Activated gamma-delta T cell treated with anti-CD3 and anti-CD28 coated beads, Interleukin-2, amount 50 U/mL, for 16 hours (primary cell): ENCODE measurements at places on chromosomes 11 and 22.

GRCh38 chr11:78429660-78430059 lies 12.0 kb upstream of the GAB2 start:
- no peak for DNase-seq

GRCh38 chr11:32849761-32850160 lies 20.0 kb downstream of the PRRG4 start:
- DNase-seq, result no peak

GRCh38 chr11:75424396-75424795 lies 8.6 kb downstream of the KLHL35 start:
- DNase-seq, result no peak

- DNase-seq, result no peak
Measured at GRCh38 chr11:110249066-110249465, 47.3 kb downstream of the RDX start.

GRCh38 chr11:16096336-16096735 lies 260.0 kb downstream of the SOX6 start:
- no peak for DNase-seq

DNA sequence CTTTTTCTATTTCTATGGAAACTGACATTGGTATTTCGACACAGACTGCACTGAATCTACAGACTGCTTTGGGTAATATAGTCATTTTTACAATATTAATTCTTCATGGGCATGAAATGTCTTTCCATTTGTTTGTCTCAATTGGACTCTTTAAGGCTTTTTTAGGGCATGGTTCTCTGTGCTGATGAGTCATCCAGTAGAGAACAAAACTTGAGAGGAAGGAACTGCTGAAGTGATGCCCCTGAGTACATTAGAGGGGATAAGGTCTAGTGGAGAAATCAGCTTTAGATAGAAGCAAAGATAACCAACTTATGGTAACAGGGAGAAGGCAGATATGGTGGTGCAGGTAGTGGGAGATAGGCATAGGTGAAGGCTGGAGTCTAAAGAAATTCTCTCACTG lies 25.1 kb downstream of the TSG101 start:
- DNase-seq, result no peak

DNA sequence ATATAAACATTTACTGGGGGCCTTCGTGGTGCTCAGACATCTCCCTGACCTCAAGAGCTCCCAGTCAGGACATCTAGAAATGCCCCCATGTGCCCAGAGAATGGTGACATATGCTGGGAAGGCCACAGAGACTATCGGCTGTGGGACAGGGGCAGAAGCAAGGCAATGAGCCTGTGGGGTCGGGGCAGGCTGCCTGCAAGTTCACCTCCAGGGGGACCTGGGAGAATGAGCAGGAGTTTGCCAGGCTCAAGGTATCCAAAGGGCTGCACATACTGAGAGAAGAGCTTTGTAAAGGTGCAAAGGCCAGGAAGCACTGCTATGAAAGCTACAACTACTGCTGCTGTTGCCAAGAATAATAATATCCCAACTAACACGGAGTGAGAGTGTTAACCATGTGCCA lies 233.9 kb downstream of the TENM4 start:
- no peak for DNase-seq

GRCh38 chr22:47053726-47054141 lies 291.3 kb downstream of the TBC1D22A start:
- DNase-seq, result no peak

DNA sequence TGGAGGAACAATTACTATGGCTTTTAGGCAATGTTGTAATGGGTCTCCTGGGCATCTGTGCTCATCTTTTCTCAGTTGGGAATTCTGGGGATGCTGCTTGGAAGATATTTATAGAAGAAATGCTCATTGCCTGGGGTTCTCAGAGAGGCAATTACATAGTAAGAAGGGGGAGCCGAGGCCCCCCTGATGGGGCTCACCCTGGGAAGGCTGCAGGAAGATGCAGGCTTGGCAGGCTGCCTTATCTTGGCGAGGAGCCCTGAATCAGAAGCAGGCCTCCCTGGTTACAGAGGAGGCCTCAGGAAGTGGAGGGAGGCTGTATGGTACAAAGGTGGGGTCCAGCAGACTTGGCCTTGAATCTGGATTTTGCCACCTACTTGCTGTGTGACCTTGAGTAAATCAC lies 60.6 kb upstream of the CRYBB3 start:
- no peak for DNase-seq

DNA sequence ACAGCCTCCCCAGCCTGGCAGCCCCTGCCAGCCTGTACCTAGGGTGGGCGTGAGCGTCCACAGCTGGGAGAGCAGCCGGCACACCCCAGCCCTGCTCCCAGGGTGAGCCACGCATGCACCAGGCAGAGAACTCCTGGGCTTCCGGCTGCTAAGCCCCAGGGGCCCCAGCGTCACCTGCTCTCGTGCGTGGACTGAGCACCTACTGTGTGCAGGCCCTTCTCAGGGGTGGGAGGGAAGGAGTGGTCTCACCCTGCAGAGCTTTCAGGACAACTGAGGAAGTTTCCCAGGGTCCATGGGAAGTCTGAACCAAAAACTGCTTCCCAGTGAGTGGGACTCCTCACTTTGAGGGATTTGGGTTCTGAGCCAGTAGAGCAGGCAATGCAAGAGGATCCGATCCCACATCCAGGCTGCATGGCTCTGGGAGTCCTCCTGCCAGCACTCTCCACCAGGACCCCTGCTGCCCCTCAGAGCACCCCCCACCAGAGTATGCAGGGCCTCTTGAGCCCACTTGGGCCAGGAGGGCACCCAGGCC lies 47.1 kb upstream of the PRODH start:
- no peak for DNase-seq

- no peak for DNase-seq
Measured at GRCh38 chr11:77547863-77548551, 41.7 kb upstream of the AQP11 start.

DNA sequence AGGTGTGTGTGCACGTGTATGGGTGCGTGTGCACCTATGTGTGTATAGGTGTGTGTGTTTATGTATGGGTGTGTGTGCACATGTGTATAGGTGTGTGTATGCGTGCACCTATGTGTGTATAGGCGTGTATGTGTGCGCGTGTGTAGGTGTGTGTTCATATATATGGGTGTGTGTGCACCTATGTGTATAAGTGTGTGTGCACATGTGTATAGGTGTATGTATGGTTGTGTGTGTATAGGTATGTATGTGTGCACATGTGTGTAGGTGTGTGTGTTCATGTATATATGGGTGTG lies 26.9 kb downstream of the KCNQ1 start:
- DNase-seq, result no peak

DNA sequence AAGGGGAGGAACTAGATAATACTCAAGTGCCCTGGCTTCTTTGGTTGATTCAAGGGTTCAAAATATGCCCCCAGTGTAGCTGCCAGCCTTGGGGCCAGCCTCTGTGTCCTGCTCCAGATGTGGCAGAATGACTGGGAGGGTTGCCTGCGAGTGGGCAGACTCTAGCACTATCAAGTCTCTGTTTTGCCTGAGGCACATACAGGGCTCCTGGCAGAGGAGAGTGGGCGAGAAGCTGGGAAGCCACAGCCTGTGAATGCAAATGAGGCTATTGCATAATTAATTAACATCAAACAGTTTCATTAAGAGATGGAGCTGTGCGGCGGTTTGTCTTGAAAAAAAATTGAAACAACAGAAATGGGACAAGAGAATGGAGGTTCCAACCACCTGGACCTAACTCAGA lies 50.8 kb downstream of the BUD13 start:
- no peak for DNase-seq

DNA sequence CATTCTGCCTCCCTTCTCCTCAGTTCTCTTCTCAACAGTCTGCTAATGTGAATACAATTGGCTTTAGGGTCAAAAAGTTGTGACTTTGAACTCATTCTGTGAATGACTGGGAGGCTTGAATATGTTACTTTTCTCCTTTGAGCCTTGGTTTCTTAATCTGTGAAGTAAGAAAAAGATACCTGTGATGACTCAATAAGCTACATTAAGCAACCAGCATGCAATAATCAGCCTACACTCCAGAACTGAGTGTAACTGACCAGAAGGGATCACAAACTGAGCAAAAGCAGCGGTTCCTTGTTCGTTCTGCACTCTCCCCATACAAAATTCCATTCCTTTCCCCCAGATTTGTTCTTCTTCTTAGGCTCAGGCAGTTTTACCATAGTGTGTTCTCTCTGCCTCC lies 23.4 kb downstream of the ZNF202 start:
- no peak for DNase-seq

DNA sequence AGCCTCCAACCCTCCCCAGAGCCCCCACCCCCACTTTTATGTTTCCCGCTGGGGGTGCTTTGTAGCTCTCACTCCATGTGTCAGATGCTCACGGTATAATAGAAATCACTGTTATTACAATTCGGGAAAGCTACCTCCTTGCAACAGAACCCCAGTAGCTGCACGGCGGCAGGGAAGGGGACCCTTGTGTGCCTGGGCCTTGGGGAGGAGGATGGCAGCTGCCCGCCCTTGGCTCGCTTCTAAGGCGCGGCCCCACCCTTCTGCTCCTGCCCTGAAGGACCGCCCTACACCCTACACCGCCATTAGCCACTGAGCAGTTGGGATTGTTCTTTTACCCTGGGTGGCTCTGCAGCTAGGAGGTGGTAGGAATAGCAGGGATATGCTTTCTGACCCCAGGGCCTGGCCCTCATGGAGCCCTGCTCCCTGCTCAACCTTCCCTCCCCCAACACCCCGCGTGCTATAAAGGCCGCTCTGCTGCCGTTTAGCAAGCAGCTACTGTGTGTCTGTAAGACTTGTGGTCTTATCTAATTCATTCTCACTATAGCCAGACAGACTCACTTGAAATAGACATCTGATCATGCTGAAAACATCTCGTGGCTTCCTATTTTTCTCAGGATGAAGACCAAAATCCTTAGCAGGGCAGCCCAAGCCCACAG lies 219.7 kb downstream of the CEP164 start:
- no peak for DNase-seq

DNA sequence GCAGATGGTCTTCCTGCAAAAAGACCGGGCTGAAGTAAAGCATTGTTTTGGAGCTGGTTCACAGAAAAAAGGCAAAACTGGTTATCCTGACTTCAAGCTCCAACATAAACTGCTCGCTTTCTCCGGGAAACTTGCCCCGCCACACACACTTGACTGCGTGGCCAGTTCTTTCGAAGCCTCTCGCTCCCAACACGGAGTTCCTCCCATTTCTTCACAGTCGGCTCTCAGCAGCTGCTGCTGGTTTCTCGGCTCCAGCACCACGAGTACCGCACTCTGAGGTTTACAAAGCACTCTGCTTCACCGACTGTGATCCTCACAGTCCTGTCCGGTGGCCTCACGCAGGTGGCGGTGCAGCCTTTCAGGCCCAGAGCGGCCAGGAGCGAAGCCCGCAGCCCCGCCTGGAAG lies 264 bp downstream of the CHEK1 start:
- DNase-seq, result no peak

DNA sequence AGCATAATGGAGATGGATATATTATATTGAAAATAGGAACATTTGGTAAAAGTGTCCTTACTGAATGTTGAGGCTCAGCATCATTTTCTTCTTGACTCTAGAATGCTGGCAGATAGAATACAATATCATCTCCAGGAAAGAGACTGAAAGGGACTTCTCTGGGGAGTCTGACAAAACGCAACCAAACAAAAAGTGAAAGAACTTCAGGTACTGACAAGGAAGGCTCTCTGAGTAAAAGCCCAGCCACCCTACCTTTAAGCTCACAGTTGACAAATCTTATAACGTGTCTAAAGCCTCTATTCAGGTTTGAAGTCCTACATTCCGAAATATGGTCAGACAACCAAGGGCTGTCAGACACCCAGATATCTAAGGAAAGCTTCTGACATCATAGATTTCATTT lies 590.8 kb downstream of the SOX6 start:
- no peak for DNase-seq

GRCh38 chr11:67280341-67280787 lies 8.7 kb upstream of the ANKRD13D start:
- no peak for DNase-seq

DNA sequence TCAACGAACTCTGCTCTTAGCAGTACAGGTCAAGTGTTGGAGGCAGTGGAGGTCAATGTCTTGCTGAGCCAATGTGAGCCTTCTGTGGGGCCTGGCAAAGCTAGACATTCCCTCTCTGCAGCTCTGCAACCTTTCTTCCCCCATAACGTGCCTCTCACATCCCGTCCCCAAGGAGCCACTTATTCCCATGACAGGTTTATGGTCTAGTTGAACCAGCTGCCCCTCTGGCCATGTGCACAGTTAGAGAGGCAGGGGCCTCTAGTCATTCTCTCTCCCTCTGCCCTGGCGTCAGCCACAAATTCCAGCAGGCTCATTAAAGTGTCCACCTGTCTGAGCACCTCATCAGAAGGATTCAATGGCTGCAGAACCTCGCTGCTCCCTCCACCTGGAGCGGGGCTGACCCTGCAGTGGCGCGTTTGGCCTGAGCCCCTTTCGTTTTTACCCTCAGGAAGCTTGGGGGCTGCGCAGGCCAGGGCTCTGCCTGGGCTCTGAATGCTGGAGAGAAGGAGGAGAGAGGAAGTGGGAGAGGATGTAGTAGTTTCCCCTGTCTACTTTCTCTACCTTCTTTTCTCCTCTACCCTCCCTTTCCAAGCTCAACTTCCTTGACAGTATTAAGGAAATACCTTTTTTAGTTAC lies 302.1 kb upstream of the B3GAT1 start:
- no peak for DNase-seq

GRCh38 chr11:75763846-75764245 lies 4.7 kb upstream of the DGAT2 start:
- no peak for DNase-seq

DNA sequence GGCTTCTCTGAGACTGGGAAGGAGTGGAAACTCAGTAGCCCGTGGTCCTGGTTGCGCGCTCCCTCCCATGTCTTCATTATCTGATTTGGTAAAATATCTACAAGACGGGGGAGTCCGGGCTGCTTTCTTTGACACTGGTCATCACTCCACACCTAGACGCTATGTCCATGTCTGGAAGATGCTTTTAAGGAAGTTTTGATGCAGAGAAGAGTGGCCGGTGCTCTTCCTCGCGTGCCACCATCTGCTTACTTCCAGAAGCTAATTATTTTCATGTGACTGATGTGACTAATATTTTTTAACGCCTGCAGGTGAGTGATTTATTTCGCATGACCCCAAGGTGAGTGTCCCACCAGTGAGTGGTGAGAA lies 339 bp upstream of the TRIM21 start:
- no peak for DNase-seq

DNA sequence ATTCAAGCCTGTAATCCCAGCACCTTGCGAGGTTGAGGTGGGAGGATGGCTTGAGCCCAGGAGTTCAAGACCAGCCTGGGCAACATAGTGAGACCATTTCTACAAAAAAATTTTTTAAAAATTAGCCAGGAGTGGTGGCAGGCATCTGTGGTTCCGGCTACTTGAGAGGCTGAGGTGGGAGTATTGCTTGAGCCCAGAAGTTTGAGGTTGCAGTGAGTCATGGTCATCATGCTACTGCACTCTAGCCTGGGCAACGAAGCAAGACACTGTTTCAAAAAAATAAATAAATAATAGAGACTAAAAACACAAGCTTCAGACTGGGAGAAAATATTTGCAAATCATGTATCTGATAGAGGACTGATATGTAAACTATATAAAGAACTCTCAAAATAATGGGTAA lies 33.2 kb downstream of the BTBD10 start:
- DNase-seq, result no peak

- no peak for DNase-seq
Measured at GRCh38 chr11:89736566-89736965, 26.5 kb downstream of the TRIM77 start.
